Activated T-cell treated with anti-CD3 and anti-CD28 coated beads, Interleukin-2, amount 50 U/mL, for 1 hour (primary cell): ENCODE measurements at places on chromosomes 11 and 22.

- no peak for DNase-seq
Observed at GRCh38 chr22:30701872-30702271, 7.2 kb downstream of the OSBP2 start.

- no peak for DNase-seq
Observed at GRCh38 chr22:21622011-21622918, 7.6 kb downstream of the YDJC start.

DNA sequence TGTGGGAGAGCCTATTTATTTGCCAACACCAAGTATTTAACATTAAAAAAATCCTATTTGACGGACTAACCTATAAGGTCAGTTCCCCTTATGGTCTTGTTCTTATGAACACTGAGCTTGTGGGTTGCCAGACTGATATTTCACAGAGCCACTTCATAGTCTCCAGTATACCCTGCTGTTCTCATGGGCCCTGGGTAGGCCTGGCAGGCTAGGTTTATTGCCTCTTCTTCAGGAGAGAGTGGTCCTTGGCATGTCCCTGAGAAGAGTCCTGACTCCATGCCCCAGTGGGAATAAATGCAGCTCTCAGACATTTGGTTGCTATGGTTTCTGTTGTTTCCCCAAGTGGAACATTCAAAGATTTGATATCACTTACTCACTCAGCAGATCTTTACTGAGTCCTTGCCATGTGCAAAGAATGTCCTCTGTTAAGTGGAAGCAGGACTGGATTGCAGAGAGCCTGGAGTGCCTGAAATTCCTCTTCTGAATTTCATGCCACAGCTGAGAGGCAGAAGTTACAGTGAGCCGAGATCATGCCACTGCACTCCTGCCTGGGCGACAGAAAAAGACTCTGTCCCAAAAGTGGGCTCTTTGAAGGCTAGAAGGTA, 15.7 kb downstream of the SLC5A1 start:
- no peak for DNase-seq

DNA sequence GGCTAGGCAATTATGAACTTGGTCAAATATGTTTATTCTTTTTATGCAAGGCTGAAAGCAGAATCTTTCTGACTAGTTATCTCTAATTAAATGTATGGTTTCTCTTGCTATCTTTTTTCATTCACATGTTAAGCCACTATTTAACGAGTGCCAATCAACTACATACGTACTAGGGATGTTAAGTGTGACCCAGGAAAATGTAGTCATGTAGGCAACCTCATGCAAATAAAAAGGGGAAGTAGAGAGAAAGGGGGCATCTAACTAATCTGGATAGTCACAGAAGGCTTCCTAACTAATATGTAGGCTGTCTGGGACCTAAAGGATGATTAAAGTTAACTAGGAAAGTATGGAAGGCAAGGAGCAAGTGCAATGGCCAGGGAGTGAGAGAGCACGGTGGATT, 23.5 kb downstream of the TBRG1 start:
- DNase-seq = no peak

GRCh38 chr11:108148556-108148955, 27.2 kb downstream of the ACAT1 start:
- DNase-seq = no peak
